HT-29 (cell line): ENCODE measurements at places on chromosomes 6 and 20.

- DNase-seq = peak; percentile 80
These were observed 620 bp downstream of the HIVEP1 start for GRCh38 chr6:12012558-12013306.

DNA sequence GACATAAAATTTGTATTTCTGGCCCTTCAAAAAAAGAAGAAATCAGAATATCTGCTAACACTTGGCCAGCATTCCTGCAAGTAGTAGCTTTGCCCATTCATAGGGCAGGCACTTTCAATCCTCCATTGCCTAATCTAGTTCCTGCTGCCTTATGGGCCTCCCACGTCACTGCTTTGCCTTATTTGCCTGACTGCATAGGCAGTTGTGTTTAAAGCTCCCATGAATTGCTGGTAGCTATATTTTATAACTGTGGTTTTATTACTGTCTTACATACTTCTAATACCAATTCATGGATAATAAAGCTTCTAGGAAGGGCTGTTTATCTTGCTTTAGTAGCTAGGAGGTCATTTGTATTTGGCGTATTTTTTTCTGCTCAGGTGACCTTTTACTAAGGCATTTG lies 7.7 kb upstream of the SLC35A1 start:
- no peak for DNase-seq

DNA sequence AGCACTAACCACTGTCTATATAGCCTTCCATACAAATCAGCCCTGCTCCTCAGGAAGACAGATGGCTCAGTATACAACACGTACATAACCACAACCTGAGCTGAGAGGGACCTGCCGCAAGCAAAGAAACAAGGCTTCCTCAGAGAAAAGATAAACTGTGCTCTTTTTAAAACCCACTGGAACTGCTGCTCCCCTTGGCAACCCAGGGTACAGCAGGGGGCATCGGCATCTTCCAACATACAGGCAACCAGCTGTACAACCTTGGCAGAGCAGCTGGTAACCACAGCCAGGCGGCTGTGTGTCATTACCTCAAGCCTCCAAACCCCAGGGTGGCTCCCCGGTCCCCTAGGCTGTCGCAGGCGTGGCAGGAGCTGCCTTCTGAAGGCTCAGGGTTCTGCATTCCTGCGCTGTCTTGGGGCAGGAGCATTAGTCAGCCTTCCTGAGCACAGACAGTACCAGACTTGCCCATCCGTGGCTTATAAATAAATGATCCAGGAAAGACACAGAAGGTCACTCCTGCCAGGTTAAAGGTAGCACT lies 249.5 kb downstream of the ADGRG6 start:
- DNase-seq = peak; percentile 38

DNA sequence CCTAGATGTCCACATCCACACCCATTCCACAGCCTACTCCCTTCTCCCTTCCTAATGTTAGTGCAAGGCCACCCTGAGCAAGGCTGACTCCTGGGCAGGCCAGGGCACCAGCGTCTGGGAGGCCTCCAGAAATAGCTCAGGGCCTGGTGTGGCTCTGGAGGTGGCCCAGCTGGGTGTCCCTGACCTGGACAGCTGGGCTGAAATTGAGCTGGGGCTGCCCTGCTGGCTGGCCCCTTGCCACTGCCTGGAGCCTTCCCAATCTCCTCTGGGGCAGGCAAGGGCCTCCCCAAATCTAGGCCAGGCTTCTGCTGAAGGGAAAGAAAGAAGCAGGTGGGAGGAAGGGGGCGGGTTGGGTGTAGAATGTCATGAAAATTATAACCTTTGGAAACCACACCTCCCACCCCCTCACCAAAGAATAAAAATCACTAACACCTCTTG lies 2.1 kb downstream of the FAM110A start:
- no peak for DNase-seq

DNA sequence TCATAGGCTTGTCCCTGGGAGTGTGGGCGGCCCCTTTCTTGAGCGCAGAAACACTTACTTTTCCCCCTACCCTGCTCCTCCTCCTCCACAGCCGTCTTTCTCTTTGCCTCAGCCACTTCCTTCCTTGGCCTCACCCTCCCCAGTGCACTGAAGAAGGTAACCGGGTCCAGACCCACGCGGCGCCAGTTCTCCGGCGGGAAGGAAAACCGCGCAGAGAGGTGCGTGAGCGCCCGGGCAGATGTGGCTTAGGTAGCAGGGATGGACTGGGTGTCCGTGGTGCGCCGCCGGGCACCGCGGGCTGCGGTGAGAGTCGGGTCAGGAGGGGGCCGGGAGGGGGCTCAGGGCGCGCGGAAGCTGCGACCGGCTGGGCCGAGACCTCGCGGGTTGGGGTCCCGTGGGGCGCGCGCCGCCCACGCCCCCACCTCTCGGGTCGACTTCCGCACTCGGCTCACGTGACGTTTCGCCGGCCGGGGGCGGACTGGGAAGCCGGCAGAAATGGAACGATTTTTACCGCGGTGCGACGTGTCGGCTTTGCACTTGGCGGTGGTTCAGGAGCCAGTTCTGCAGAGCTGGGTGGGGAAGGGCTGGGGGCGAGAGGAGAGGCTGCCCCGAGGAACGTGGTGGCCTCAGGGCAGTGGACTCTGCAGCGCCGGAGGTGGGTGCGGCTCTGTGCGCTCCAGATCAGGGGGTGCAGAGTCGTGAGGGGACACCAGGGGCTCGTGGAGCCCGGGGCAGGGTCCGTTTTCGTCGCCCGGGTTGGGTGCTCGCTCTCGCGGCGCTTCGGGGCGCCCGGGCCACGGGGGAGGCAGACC lies at the start of gene ABRACL:
ABRACL (plus strand) TSS at position 88 of the 812 bp plus-strand sequence. CDS start 5,416 bp downstream, outside the sequence.
- peak; percentile 76 for DNase-seq

- DNase-seq = no peak
These were observed 34.9 kb downstream of the GSTA2 start for GRCh38 chr6:52728394-52728793.

DNA sequence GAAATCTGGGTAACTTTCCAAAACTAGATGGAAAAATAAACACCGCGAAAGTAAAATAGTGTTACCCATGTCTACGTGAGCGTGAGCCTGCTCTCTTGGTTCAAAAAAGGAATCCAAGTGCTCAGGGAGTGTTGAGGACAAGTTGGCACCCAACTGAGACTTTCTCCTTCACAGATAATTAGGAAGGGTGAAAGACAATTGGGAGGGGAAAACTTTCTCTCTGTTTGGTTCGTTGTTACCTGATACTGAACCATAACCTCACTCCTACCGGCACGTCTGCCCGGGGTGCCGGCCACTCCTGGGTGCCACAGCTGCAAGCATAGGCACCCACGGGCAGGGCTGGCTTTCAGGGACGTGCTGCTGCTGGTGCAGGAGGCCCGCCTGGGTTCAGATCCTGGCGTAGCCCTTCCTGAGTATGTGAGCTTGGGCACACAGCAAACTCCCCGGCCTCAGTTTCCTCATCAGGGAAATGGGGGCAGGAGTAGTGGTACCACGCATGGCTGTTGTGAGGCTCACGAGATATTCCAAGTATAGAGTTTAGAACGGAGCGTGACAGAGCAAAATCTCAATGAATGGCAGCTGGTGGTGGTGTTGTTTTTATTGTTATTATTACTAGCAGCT lies 38.2 kb upstream of the PMEPA1 start:
- no peak for DNase-seq

GRCh38 chr20:44171775-44172571 lies 15.0 kb downstream of the JPH2 start:
- DNase-seq = no peak

- DNase-seq = no peak
These were observed 302.2 kb upstream of the GJE1 start for GRCh38 chr6:141830530-141830929.

GRCh38 chr6:47405273-47405672 lies 72.3 kb upstream of the CD2AP start:
- DNase-seq = peak; percentile 97

GRCh38 chr20:38754924-38755323 lies 6.7 kb downstream of the ACTR5 start:
- DNase-seq = no peak

DNA sequence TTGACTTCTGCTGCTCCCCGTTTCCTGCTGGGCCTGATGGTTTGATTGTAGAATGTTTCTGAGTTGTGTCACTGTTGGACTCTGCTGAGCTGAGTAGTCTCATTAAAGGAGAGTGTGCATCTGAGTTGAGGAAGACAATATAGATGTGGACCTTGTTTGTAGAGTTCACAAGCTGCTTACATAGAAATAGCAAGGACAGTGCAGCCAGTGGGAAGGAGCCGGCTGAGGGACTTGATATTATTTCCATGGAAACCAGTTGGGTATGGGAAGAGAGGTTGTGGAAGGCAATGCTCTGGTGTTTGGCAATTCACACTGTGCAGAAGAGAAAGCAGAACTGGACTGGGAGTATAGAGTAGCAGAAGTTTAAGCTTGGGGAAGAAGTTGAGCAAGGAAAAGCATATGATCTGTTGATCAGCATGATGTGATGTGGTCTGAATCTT lies 14.8 kb downstream of the IGF2R start:
- no peak for DNase-seq

DNA sequence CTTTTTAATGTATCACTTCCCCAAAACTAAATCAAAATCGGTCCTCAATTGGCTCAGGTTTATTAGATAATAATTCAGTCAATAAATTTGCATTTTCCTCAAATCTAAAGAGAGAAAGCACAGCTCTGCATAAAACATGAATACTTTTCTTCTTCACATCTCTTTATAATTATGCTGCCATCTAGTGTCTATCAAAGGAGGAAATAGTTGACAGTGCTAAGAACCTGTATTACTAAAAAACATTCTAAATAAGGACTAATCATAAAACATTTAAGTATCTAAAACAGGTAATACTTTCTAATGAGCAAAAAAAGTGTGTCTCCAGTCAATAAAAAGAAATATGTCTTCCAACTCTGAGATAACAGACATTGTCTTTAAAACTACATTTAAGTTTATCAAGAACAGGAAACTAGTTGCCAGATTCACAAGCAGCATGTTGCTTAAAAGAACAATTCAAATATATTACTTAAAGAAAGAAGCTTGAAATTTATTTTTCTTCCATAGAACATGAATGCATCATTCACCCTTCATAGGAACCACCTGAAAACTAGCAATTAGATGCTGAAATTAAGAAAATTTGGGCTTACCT lies 56.5 kb upstream of the DST start:
- peak; percentile 66 for DNase-seq

- no peak for DNase-seq
These were observed 15.7 kb upstream of the UNC93A start for GRCh38 chr6:167275436-167275835.

DNA sequence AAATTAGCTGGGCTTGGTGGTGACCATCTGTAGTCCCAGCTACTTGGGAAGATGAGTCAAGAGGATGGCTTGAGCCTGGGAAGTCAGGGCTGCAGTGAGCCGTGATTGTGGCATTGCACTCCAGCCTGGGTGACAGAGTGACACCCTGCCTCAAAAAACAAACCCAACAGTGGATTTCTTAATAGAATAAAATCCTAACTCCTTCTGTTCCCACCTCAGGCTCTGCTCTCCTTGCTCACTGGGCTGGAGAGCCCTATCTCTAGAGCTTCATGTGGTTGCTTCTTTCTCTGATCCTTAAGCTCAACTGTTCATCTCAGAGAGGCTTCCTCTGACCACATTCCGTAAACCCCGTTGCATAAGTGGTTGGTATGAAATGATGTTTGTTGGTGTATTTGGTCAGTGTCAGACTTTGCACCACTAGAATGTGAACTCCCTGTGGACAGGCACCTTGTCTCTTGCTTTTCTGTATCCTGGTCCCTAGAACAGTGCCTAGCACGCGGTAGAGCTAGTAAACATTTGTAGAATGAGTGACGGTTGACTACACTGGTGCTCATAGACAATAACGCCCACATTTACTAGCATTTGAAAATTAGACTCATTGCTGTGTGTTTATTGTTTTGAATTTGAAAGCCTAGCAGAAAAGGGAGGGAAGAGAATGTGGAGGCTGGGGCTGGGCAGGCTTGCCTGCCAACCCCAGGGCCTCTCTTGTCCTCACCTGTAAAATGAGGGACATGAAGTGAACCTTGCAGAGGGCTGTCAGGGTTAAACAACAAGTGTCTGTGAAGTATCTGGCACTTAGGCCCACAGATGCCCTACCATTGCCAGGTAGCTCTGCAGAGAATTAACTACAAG lies 4.2 kb downstream of the MAPRE1 start:
- DNase-seq = no peak

- no peak for DNase-seq
These were observed 283.4 kb downstream of the HAO1 start for GRCh38 chr20:7656687-7657467.

- DNase-seq = no peak
These were observed 21.0 kb downstream of the PPARD start for GRCh38 chr6:35363293-35363750.

DNA sequence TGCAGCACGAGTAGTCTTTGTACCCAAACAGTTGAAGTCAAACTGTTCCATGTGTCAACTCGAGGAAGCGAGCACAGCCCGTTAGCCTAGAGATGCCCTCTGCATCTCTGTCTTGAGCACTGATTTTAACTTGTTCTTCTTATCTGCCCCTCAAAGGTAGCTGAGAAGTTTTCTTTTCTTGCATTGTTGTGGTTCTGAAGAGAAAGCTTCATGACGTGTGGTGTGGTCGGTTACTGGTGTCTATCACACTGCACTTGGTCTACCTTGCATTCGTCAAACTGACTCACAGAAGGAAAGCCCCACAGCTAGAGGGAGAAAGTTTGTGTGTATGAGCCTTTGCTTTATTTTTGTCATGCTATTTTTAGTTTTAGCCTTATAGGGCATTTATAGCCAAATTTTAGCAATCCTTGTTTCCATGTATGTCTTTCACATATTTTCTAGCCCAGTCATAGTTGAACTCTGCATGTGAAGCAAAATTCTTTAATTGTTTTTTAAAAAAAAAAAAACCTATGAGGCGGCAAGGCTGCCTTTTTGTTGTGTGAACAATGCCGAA lies 115.1 kb downstream of the JAG1 start:
- no peak for DNase-seq

- no peak for DNase-seq
These were observed 524.2 kb downstream of the CDH26 start for GRCh38 chr20:60482221-60483008.

DNA sequence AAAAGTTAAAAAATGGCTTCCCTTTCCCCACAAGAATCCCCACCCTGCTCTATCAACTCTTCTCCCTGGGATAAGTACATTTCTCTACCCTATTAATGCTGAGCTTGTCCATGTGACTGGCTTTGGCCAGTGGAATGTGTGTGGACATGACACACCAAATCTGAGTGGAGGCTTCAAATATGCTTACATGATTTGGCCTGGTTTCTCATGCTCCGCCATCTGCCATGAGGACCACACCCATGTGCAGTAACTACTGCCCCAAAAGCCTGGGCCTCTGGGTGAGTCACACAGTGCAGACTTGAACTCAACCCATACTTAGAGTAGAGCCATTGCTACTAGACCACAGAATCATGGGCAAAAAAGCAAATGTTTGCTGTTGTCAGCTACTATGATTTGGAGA lies 65.4 kb downstream of the PRND start:
- no peak for DNase-seq

DNA sequence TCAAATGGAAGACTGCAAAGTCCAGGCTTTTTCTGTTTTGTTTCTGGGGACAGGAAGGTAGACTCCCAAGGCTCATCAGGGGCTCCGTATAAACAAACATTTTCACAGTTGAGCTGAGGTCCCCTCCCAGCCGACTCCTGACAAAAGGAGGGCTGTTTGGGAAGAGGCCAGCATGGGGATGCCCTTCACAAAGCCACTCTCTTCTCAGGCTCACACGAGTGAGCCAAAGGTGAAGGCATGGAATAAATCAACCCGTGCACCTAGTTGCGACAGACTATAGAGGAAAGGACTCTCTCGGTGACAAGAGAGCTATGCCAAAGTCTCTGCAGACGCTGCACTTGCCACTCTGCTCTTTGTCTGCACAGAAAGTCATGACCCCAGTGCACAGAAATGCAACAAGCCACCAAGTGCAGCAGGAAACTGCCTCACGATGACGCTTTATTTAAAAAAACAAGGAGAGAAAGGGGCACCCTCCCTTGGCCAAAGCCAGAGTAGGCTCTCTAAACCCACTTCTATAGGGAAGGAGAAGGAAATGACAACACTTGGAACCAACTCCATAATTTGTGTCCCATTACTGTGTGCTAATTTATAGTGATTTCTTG lies 21.0 kb downstream of the JAG1 start:
- DNase-seq = no peak
